Stimulated activated CD8-positive, alpha-beta memory T cell treated with anti-CD3 and anti-CD28 coated beads, Interleukin-4, amount 100 ng/mL, for 1 hour (primary cell): ENCODE measurements at places on chromosomes 4 and X.

DNA sequence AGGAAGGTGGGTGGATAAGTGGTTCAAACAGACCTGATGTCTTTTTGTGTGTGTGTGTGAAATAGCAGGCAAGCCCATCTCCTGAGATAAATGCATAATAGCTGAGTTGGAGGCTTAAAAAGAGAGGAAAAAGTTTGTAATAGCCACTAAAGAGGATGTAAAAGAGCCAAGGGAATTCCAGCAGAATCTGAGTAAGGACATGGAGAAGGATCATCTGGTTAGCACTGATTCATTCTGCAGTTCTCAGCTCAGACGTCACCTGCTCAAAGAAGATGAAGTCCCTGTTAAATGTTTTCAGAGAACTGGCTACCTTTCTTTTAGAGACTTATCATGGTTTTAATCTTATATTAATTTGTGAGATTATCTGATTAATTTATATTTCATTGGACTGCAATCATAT is 21.0 kb upstream of the IL13RA2 start:
- no peak for DNase-seq

- DNase-seq: no peak
Measured at GRCh38 chrX:115630204-115630603, 69.2 kb downstream of the PLS3 start.

DNA sequence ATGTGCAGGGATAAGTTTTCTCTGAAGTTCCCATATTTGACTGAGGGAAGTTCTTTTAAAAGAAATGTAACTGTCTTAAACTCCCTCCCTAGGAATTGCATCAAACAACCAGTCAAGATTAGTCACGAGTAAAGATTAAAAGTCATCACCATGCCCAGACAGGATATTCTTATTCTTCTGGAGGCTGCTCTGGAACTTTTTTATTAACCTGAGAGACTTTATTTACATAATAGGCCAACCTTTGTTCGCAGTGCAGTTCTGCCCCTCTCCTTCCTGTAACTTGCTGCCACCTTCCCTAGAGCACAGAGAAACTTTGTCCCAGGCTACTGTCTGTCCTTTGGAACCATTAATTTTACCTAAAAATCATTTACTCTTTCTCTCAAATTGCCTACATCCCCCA is 9.8 kb upstream of the HERC3 start:
- DNase-seq: no peak

DNA sequence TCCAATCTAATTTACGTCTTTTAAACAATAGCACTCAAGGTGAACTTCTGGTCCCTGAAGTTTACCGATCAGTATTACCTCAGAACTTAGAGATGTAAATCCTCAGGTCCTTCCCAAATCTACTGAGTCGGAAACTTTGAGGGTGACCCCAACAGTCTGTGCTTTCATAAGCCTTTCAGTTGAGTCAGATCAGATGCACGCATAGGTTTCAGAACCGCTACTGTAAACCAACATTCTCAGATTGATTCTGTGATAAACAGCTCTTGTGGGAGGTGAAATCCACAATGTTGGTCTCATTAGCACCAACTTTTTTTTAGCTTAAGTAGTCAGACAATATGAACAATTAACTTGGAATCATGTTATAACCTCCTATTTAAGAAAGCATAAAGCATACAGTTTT is 86.0 kb downstream of the WWC2 start:
- no peak for DNase-seq

DNA sequence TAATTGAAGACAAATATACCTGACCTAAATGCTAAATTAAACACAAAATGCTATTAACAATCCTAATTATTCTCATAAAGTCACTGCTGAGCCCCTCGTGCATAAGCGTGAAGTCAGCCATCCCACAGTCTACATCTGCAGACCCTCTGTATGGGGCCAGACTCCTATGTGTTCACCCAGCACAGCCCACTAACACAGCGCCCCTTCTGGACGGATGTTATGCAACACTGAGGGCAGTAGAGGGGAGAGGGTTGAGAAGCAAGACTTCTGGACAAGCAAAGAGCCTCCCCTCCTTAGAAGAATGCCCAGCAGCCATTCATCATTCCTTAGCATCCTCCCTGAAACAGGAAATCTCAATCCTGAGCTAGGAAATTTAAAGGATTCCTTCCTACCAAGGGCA is 7.9 kb downstream of the TRPC3 start:
- no peak for DNase-seq

DNA sequence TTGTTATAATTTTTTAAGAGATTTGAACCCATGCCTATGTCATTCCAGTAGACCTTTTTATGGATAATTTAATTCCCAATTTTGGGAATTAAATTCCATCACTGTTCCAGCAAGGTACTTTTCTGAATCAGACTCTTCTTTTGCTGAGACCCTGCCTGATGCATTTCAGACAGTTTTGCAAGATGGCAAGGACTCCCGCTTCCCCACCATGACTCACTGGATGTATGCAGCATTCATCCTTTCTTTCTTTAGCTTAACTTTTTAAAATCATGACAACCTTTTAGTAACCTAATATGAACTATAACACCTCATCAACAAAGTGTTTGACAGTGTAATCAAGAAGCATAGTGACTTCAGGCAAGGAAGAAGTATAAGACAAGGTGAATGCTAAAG is 178.1 kb upstream of the LEF1 start:
- DNase-seq: no peak
